ENCODE measurements at places on chromosomes 3 and 15. TPM values are rescaled to one million over a fixed set of nuclear protein-coding genes. Genes with fewer than 3 reads are reported as not detected.

GNL3 gene
- 109 TPM for total RNA-seq

INO80 gene
- 25.1 TPM for total RNA-seq

DNA sequence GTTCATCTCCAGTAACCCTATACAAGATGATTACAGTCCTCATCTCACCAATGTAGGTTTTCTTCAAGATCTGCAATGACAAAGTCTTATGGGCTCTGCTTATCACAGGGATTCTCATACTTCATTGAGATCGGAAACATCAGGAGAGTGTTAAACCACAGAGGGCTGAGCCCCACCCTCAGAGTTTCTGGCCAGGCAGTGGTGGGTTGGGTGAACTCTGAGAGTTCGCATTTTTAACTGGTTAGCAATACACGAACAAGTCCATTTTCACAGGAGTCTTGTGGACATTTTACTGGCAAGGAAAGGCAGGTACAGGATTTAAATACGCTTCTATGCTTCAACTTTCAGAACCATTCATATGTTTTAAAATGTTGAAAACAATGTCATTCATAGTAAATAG lies 366.7 kb upstream of the ROBO2 start:
- no peak for DNase-seq

C2CD4A gene
- total RNA-seq, result not detected

- no peak for DNase-seq
Measured at GRCh38 chr15:62964251-62964650, 78.3 kb upstream of the TPM1 start.

CCR2 gene
- total RNA-seq, result 2.9 TPM

DNA sequence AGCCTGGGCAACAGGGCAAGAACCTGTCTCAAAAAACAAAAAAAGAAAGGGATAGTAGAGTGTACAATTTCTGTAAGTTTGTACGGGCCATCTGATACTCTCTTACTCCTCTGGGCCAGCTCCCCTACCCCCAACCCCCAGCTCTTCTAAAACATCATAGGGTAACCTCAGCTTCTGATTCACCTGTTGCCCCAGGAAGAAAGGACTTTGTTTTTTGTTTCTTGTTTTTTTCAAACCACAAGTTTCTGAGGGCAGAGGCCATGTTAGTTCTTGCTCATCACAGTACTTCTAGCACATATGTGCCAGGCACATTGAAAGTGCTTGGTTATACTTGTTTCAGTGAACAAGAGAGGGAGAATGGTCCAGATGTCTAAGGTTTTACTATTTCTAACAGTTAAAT lies 20.2 kb downstream of the ATOSA start:
- DNase-seq, result no peak

FBXO40 gene
- total RNA-seq, result 0.59 TPM

CDCP1 gene
- total RNA-seq, result 8.5 TPM

Measured in skin of body (tissue), 3 donors.